GM23248 (cell line): ENCODE measurements at places on chromosomes 3 and 15. TPM values are rescaled to one million over a fixed set of nuclear protein-coding genes. Genes with fewer than 3 reads are reported as not detected.

Gene TMCO5A
- total RNA-seq: not detected in 2 replicates

Gene ABTB1
- total RNA-seq: 7.8 and 8.9 TPM in 2 replicates

Gene LIPH
- total RNA-seq: not detected in 2 replicates

Gene SSUH2
- total RNA-seq: 0.13 and 0.76 TPM in 2 replicates

Gene ARRDC4
- 31.6 and 33.1 TPM in 2 replicates for total RNA-seq

Gene RARRES1
- total RNA-seq: 1.3 and 1.7 TPM in 2 replicates

Gene LHFPL4
- not detected in 2 replicates for total RNA-seq

Gene TRPM1
- total RNA-seq: not detected in 2 replicates

Gene TRH
- not detected in 2 replicates for total RNA-seq

Gene PLCB2
- total RNA-seq: 0.54 and 0.76 TPM in 2 replicates

Gene MYO1E
- 155 and 224 TPM in 2 replicates for total RNA-seq

Gene SLC22A14
- not detected in 2 replicates for total RNA-seq

Gene CYP8B1
- total RNA-seq: not detected in 2 replicates

Gene EXOG
- total RNA-seq: 6.4 and 8.6 TPM in 2 replicates

Gene IGSF10
- total RNA-seq: not detected in 2 replicates

Gene CCK
- total RNA-seq: 0.97 TPM in 1 of 2 replicates, not detected in the other

Gene XCR1
- total RNA-seq: not detected in 2 replicates

Gene SLC27A2
- not detected in 2 replicates for total RNA-seq

Gene MEIS2
- 23.7 and 29.3 TPM in 2 replicates for total RNA-seq

Gene MESP1
- total RNA-seq: not detected in 2 replicates

Gene MST1R
- total RNA-seq: 0.32 TPM in 1 of 2 replicates, not detected in the other

Gene EPM2AIP1
- total RNA-seq: 9.5 and 20.2 TPM in 2 replicates

Gene RASGRP1
- total RNA-seq: 1.5 and 3.0 TPM in 2 replicates

Gene TMEM45A
- total RNA-seq: 84.9 and 87.7 TPM in 2 replicates

Gene C15orf39
- 8.1 and 12.5 TPM in 2 replicates for total RNA-seq

Gene LDHAL6B
- total RNA-seq: not detected in 2 replicates

Gene PP2D1
- total RNA-seq: not detected in 2 replicates

Gene ANKUB1
- not detected in 2 replicates for total RNA-seq

Gene TM6SF1
- total RNA-seq: not detected in 2 replicates

Gene GPR171
- not detected in 2 replicates for total RNA-seq

Gene ZPLD1
- 0.22 TPM in 1 of 2 replicates, not detected in the other for total RNA-seq

Gene CCR9
- not detected in 2 replicates for total RNA-seq

Gene CPNE4
- 0.11 and 0.25 TPM in 2 replicates for total RNA-seq

Gene SEMA3B
- 8.8 and 13.3 TPM in 2 replicates for total RNA-seq

Gene ONECUT1
- total RNA-seq: not detected in 2 replicates

Gene COL8A1
- total RNA-seq: 157 and 189 TPM in 2 replicates

Gene GPR87
- total RNA-seq: 0.22 TPM in 1 of 2 replicates, not detected in the other

Gene TRAT1
- total RNA-seq: not detected in 2 replicates

Gene ZMYND10
- total RNA-seq: 1.5 TPM in 1 of 2 replicates, not detected in the other

Gene MITF
- total RNA-seq: 0.38 and 0.86 TPM in 2 replicates
